ENCODE measurements at places on chromosomes 7 and 10.

DNA sequence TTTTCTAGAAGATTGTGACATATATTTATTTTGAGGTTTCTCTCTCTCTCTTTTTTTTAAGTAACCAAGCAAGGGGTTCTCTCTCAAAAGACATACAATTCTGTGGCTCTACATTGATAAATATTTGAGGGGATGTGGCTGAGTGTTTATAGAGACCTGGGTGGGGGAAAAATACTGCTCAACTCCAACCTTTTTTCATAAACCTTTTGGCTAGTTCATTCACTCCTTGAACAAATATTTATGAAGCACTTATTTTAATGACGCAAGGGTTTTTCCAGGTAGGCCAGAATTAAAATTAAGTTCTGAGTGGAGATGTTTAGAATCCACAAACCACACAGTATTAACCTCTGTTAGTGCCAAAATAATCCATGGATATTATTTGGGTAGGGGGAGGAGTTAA, 100.2 kb downstream of the PTPRE start:
- no peak for DNase-seq

DNA sequence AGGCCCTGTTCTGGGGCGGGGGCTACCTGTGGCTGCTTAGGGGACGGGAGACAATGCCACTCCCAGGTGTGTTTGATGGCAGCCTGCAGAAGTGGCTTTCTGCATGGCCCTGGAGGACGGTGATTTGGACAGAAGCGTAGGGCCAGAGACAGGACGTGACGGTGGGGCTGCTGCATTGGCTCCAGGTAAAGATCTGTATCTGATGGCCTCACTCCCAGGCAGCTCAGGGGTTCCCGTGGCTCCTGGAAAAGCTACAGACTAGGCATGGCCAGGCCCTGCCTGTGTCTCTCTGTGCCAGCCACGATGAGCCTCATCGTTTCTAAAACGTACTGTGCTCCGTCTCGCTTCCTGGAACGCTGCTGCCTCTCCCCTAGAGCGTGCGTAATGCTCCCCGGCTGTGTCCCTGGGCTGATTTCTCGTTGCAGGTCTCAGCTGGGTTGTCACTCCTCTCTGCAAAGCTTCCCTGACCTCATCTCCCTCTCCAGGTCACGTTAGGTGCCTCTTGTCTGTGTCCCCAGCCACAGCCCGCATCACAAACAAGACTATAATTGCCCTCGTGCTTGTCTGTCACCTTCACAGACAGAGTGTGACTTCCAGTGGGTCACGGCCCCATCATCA, 12.6 kb downstream of the GTF2IRD1 start:
- peak; percentile 73 for DNase-seq

GRCh38 chr7:127396184-127396583, 3.7 kb upstream of the ZNF800 start:
- no peak for DNase-seq

GRCh38 chr10:5632446-5632845, 33.9 kb downstream of the ASB13 start:
- no peak for DNase-seq

- no peak for DNase-seq
Measured at GRCh38 chr7:18109762-18110161, 82.1 kb upstream of the PRPS1L1 start.

All from amygdala (tissue), 56 donors.